ENCODE measurements at places on chromosomes 4 and X.
A peak's percentile ranks its signal among the peaks of the same experiment; 100 is the strongest.

DNA sequence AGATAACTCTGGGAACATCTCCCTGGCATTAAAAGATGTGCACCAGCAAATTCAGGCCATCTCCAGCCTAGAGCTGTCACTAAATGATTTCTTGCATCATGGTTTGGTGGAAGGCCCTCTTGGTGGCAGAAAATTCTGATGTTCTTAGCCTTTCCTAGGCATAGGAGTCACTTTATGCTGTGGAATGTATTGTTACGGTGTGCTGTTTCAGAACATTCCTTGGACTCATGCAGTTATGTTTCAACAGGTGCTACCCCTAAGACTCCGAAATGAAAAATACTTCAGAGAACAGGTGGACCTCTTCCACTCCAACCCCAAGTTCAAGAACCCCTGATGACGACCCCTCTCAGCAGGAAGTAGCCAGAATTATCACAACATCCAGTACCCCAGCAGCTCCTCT, 20.3 kb upstream of the PAPSS1 start:
- no peak for DNase-seq

- DNase-seq = no peak
Observed at GRCh38 chrX:45134315-45134731, 66.4 kb downstream of the DIPK2B start.

- DNase-seq = peak; percentile 54
Observed at GRCh38 chrX:154136627-154137161, 7.3 kb upstream of the OPN1LW start.

DNA sequence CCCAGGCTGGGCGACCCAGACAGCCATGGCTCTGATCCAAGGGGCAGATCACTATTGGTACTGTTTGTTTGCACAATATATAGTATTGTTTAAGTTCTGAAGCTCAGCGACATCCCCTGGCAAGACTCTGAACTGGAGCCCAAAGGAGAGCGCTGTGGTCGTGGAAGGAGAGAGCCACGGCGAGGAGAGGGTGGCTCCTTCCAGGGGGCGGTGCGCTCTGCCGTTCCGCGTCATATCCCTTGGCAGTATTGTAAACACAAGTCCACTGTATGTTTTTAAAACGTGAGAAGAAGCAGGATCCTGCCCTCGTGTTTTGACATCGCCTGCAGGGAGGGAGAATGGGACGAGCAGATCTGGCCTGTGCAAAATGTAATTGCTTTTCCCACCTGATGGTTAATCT, 185.5 kb downstream of the RAB28 start:
- DNase-seq = no peak

DNA sequence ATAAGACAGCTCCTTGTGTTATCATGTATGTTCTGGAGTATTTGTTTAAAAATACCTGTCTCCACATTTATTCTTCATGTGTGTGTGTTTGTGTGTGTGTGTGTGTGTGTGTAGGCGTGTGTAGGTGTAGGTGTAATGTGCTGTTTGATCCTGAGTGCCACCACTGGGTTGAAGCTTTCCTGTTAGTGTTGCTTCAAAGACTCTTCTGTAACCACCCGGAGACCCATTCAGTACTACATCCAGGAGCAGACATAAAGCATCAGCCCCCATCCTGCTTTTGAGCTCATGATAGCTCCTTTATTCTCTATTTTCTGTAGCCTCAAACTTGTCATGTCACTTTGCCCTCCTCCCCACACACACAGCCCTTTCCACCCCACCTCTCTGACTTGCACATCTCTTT, 3.0 kb upstream of the ZDHHC9 start:
- no peak for DNase-seq

DNA sequence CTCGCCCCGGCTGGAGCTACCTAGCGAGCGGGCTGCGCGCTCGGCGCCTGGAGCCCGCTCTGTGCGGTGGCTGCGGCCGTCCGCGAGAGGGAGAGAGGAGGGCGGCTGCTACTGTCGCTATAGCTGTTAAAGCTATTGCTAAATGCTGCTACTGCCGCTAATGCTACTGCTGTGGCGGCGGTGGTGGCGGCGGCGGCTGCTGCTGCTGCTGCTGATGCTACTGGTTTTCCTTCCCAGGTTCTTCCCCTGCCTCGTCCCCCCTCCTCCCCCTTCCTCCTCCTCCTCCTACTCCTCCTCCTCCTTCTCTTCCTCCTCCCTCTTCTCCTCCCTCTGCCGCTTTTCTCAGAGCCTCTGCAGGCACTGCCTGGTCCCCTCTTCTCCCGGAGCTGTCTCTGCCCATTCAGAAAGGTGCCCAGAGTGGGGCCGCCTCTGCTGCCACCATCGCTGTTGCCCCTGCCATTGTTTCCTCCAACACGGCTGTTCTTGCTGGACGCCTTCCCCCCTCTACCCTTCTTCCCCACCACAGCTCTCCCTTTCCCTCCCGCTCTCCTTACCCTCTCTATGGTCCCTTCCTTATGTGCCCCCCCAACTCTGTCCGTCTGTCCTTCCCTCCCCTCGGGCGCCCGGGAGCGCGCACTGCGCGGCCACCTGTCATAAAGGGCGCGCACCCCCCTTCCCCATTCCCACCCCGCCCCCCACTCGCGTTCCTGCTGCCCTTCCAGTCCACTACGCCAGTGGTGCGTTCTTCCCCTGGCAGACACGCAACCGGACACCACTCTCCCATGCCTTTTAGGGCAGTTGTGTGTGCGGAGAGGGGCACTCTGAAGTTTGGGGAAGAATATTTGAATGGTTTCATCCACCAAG, at the start of gene NEXMIF:
TSS of gene NEXMIF (minus strand) at position 228 of the 864 bp plus-strand sequence.
- peak; percentile 14 for DNase-seq

DNA sequence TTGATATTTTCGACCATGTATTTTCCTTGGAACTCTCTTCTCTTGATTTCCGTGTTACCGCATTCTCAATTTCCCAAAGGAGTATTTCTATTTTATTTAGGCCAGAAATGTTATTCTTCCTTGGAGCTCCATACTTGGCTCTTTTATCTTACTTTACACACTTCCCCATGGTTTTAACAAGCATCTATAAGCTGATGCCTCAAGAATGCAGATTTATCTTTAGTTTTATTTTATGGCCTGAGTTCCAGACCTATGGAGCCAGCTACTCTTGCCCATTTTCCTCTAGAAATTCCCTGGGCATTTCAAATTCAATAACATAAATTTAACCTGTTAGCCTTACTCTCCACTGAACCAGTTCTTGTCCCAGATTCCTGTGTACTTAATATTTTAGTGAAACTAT, 43.7 kb downstream of the SULT1E1 start:
- no peak for DNase-seq

DNA sequence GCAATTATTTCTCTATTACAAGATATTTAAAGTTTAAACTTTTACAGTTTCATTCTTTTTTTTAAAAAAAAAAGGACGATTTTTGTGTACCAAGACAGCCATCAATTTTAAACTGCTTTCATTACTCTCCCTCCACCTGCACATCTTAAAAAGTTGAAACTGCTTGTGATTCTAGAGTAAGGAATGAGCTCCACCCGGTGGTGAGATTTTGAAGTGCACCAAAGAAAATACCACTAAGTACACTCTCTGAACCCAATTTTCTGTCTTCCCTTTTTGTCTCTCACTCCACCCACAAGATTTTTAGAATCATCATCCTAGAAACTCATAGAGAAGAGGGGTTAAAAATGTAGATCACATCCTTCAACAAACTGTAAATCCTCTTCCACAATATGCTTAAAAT, 91.3 kb upstream of the WDR44 start:
- DNase-seq = peak; percentile 6

DNA sequence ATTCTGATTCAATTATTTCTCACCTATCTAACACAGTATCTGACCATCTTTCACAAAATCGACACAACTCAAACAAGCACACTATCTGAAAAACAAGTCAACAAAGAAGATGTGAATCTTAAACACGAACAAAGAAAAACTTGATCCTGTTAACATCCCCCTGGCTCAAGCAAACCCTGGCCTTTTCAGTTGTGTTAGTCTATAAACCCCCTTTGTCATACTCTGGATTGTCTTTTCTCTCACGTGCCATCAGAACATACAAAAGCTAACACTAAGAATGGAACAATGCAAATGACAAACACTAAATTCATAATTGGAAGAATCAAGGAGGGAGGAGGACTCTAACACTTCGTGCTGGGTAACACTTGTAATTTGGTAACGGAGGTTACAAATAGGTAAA, 168.7 kb downstream of the GASK1B start:
- no peak for DNase-seq

GRCh38 chrX:68749426-68749825, 79.4 kb upstream of the EFNB1 start:
- no peak for DNase-seq

DNA sequence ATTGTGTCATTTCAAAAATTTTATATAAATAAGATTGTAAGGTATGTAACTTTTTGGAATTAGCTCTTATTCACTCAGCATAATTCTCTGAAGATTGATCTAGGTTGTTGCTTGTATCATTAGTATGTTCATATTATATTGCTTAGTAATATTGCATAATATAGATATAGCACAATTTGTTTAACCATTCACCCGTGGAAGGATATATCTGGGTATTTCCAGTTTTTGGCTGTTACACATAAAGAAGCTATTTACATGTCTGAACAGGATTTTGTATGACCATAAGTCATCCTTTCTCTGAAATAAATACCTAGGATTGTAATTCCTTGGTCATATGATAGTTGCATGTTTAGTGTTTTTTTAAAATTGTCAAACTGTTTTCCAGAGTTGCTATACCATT, 82.5 kb downstream of the CPEB2 start:
- no peak for DNase-seq

- DNase-seq = no peak
Observed at GRCh38 chr4:156322592-156322991, 368.9 kb upstream of the CTSO start.

- no peak for DNase-seq
Observed at GRCh38 chr4:150950657-150951288, 64.3 kb downstream of the LRBA start.
